ENCODE measurements at places on chromosomes 16 and 17.

DNA sequence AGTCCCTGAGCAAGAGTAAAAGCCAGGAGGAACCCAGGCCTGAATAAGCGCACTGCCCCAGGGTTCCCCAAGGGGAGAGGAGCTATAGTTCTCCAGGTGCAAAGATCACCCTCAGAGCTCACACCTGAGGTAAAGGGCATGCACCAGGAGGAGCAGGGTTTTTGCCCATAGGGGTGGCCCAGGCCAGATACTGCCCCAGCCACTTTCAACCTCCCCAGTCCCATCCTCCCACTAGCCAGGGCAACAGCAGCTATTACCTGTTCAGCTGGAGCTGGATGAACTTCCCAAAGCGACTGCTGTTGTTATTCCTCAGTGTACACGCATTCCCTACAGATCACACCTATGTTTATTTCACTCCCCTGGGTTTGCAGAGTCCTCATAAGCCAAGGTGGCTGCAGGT is 19.8 kb downstream of the MYO19 start:
- DNase-seq: no peak

- no peak for DNase-seq
Observed at GRCh38 chr17:72069586-72070202, 51.1 kb upstream of the SOX9 start.

GRCh38 chr17:67578142-67578457 is 139.6 kb upstream of the NOL11 start:
- DNase-seq: no peak

DNA sequence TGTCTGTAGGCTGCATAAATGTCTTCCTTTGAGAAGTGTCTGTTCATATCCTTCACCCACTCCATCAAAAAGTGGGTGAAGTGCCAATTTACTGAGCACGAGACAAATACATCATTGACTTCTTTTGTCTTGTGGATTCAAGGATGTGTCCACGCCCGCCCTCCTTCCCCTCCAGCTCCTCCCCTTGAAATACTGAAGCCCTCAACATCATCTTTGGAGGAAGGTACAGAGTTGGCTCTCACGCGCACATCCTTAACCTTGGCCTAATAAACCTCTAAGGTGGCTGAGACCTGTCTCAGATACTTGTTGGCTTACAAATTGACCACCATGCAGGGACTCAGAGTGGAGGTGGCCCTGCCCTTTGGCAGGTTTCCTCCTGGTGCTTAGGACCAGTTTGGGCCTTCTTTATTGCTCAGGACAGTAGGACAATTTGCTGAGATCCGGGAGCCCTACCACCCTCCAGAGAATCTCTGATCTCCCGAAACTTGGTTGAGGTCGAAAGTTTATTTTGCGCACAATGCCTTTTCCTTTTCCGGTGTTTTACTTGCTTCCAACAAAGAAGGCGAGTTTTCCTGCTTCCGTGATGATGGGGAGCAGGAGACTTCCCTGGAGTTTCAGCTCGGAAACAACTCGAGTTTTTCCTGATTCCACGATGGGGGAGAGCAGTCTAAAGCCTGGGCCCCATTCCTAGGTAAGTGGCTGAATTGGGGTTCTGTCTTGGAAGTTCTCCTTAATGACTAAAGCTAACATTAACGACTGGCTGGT is 14.1 kb upstream of the CDK10 start:
- no peak for DNase-seq

DNA sequence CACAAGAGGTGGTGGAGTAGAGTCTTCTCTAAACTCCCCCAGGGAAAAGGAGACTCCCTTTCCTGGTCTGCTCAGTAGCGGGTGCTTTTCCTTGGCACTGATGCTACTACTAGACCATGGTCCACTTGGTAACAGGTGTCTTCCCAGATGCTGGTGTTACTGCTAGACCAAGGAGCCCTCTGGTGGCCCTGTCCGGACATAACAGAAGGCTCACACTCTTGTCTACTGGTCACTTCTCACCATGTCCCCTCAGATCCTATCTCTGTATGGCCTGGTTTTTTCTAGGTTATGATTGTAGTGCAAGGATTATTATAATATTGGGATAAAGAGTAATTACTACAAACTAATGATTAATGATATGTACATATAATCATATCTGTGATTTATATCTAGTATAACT is 49.7 kb upstream of the ARL4D start:
- DNase-seq: no peak

DNA sequence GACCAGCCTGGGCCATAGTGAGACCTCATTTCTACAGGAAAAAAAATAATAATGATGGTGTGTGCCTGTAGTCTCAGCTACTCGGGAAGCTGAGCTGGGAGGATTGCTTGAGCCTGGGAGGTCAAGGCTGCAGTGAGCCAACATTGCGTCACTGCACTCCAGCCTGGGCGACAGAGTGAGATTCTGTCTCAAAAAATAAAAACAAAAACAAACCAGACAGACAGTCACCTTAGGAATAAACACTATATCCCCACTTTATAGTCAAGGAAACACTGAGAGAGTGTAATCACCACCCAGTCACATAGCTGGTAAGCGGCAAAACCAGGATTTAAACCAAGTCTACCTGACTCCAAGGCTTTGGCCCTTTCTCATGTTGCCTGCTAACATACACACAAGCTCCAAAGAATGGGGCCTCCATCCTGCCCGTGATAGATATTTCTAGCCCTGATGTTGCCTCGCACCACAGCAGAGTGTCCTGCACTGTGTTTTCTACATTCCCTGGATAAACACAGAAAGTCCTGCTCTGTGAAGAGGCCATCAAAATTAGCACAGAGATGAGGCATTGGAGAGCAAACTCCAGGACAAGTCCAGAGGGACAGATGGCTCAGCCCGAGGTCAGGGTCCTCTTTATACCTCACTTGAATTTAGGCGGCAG is 66.1 kb upstream of the SMURF2 start:
- DNase-seq: no peak

DNA sequence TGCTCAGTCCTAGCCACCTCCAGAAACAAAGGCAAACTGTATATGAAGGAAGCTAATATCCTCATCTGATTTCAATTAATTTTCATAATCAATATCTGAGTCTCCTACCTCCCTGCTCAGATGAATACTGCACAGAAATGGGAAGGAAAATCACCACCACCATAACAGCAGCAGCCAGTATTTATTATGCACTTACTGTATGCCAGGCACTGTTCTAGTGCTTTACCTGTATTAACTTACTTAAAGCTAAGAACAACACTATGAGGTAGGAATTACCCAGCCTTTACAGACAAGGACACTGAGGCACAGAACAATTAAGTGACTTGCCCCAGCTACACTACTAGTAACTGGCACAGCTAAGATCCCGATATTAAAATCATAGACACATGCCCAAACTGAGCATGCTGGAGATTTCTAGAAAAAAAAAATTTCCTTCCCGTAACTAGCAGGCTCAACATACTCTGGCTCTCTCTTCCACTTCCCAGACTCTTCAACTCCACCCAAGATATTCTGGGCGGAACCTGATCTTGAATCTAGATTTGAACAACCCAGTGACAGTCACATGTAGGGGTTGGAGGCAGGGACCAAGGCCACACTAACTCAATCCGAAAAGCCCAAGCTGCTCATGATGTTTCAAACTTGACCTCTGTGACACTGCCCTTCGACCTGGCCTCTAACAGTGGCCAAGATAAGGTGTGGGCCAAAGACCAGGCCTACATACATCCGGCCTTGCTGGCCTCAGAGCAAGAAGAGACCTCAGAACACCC is 3.9 kb downstream of the TRIM25 start:
- DNase-seq: no peak
